ENCODE measurements at places on chromosomes 3 and 15.

DNA sequence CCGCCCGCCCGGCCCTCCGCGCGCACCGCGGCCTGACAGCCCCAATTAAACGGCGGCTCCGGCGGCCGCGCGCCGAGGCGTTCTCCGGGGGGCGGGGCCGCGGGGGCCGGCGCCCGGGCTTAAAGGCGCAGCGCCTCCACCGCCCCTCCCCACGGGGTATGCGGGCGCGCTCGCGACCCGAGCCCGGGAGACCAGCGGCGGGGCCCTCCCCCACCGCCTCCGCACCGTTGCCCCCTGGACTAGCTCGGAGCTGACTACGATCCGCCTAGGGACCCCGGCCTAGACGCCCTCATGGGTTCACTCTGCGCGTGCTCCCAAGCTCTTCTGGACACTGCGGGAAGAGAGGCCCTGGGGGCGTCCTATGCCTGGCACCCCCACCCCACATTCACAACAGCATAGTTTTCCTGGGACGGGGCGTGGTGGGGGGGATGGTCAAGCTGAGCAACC lies at the start of gene DUSP7:
Gene DUSP7 (minus strand): TSS at position 51 of the 447 bp plus-strand sequence. CDS start 205 bp downstream, outside the sequence.
- peak; percentile 72 for DNase-seq

DNA sequence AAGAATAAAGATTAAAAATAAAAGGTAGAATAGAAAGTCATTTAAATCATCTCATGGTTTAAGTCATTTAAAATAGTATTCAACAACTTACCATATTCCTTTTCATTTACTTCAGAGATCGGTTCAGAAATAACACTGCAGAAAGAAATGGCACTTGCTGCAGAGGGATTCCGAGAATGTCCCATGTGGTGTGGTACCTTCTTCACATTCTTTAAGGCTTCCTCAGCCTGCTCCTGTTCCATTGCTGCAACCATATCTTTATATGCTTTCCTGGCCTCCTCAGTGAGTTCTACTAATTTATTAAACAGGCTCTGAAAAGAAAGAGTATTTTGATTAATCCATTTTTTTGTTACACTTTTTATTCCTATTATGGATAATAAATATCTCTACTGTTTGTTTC lies 32.6 kb upstream of the SHC4 start:
- DNase-seq = no peak

- no peak for DNase-seq
Observed at GRCh38 chr15:87704276-87704675, 552.3 kb downstream of the NTRK3 start.

GRCh38 chr15:36612063-36612788 lies 32.8 kb downstream of the CDIN1 start:
- DNase-seq = no peak

DNA sequence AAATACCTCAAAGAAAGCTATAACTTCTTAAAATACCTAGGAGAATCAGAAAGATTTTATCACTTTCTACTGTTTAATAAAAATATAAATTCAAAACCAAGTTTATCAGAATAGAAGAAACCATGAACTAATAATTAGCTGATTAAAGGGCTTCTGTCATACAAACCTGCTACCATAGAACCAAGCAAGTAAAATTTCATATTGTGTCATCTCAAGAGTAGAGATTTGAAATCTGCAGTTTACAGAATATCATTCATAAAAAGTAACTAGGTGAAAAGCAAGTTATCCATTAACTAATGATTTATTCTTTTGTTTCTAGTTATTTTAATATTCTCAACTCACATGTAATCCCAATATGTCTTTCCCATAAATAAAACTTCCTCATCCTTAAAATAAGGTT lies 36.8 kb upstream of the XXYLT1 start:
- DNase-seq = no peak

- DNase-seq = no peak
Observed at GRCh38 chr15:27705056-27705455, 394.1 kb downstream of the OCA2 start.

- no peak for DNase-seq
Observed at GRCh38 chr3:161163297-161163696, 57.8 kb upstream of the NMD3 start.

DNA sequence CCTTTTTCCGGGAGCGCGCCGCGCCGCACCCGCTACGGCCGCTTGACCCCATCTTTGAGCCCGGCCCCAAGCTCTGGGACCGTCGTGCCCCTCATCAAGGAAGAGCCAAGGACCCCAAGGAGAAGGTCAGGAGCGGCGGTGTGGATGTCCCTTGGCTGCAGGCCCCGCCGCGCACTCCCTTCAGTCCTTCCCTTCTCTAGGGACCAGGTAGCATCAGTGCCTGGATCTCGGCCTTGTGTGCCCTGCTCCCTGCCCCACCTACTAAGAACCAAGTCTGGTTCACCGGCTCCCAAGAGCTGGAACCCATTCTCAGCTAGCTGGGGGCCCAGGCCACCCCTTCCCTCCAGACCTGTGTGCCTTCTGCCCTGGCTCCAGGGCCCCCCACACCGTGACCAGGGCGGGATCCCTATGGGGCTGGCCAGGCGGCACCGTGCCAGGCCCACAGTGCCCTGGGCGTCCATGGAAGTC lies 69.3 kb upstream of the CGNL1 start:
- no peak for DNase-seq

- peak; percentile 64 for DNase-seq
Observed at GRCh38 chr3:43180027-43180426, 74.1 kb upstream of the POMGNT2 start.

GRCh38 chr3:189277711-189278110 lies 105.9 kb downstream of the TPRG1 start:
- DNase-seq = no peak

DNA sequence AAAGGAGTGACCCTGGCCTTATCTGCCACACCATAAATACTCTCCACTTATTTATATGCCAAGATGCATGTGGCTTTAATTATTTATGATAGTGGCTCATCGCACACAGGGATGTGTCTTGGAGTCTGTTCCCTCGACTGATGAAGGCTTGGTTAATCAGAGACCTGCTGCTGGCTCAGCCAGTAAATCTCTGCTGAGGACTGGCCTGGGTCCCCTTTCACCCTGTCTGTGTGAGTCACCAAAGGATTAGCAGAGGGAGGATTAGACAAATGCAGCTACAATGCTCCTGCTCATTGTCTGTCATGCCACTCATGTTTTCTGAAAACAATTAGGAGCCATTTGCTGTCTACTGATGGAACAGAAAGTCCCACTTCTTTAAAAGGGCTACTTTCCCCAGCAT lies 226.8 kb downstream of the NTRK3 start:
- DNase-seq = no peak

DNA sequence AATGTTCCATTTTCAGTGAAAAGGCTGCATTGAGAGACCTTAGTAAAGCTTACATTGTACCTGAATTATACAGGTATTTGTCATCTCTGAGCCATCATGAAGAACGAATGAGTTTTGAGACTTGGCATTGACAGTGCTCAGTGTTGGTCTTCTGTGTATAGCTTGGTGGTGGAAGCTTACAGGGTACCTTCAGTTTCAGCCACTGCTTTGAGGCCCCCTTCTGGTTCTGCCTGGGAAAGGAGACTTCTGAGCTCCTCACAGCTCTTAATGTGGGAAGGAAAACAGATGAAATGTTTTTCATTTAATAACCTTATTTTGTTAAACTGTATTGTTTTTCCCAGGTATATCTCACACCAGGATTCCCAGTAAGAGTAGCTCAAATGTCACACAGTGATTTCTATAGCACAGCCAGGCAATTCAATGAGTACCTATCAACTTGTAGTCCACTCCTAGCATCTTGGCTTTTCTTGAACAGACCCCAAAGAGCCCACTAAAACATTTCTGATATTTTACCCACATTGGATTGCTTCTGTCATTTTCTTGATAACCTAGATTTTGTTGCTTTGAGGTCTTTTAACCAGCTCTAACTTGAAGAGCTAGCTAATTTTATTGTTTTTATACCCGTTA lies 5.6 kb downstream of the SERPINI1 start:
- DNase-seq = peak; percentile 37

DNA sequence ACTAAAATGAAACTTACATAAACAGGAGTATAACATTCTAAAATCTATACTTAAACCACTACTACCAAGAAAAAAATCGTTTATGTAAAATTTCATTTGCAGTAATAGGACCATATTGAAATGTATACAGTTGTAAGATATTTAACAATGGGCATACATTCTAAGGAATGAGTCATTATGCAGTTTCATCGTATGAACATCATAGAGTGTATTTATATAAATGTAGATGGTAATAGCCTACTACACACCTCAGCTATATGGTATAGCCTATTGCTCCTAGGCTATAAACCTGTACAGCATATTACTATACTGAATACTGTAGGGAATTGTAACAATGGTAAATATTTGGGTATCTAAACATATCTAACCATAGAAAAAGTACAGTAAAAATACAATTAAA lies 79.5 kb downstream of the DPH6 start:
- no peak for DNase-seq

DNA sequence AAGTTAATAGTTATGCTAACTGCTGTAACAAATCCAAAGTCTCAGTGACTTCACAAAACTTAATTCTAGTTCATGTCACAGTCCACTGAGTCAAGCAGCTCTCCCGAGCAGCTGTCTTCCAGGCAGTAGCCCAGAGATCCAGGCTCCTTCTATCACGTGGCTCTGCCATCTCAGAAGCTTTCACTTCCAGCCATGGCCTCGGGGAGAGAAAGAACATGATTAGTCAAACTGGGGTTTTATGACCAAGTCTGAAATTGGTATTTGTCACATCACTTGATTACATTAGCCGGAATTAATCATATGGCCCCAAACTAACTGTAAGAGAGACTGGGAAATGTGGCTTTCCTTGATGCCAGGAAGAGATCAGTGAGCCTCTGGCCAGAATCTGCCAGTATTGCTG lies 70.2 kb upstream of the DGKG start:
- no peak for DNase-seq

DNA sequence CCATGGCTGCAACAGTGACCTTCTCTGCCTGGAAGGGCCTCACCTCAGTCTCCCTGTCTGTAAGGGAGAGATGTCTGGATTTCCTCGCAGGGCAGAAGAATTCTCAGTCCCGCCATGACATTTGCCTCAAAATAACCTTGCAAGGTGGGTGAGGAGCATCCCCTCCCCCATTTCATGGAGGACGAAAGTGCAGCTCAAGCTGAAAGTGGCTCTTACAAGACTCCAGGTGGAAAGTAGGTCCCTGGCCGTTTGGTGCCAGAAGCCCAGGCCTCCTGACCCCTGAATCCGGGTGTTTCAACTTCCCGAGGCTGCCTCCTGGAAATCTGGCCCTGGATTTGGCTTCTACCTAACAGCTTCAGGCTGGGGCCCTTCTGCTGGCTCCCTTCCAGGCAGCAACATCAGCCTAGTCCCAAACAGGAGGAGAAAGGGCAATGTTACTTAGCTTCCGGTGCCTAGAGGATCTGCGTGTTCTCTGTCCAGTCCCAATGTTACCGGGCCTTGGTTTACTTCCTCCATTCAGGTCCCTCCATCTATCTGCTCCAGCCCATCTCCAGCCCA lies 769 bp upstream of the CSPG4 start:
- DNase-seq = no peak

GRCh38 chr3:185021256-185021655 lies 131.6 kb downstream of the C3orf70 start:
- DNase-seq = no peak

DNA sequence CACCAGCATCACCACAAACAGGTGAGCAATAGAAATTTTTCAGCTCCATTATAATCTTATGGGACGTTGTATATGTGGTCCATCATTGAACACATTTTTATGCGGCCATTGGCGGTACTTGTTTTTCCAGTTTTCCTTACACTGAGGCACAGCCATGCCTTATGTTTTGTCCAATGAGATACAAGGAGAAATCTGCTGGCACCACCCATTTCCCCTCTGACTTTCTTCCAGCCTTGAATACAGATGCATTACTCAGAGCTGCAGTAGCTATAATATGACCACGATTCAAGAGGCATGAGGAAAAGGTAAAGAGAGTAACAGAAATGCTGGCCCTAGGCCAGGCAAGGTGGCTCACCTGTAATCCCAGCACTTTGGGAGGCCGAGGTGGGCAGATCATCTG lies 9.0 kb upstream of the PIK3R4 start:
- DNase-seq = no peak

DNA sequence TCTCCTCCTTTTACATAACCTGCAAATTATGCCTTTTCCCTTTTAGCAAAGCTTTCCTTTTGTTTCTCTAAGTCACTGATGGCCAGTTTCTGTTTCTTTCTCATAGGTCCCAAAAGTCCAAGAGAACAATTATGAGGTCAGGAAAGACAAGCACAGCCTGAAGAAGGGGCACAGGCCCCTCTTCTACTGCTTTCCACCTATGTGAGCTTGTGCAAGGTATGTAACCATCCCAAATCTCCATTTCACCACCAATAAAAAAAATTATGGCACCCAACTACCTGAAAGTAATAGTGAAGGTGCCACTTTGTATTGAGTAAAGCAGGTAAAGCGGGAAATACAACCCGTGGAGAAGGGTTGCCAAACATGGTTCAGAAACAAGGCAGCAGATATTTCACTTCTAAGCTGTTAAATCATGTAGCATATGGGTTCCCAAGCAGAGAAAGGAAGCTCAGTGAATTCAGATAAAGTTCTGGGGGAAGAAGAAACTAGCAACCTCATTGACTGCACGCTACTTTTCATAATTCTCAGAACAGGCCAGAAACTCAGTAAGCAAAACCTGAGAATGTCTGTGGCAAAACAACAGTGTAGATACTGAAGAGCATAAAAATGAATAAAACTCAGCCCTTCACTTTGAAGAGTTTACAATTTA lies 4.2 kb downstream of the PLOD2 start:
- no peak for DNase-seq

All from CD4-positive, alpha-beta T cell treated with Interleukin-12 subunit alpha and Interleukin-12 subunit beta, for 1 hour (primary cell).